ENCODE measurements at places on chromosomes 7 and 10.
A peak's percentile ranks its signal among the peaks of the same experiment; 100 is the strongest.

- peak; percentile 85 for DNase-seq
Measured at GRCh38 chr7:32957326-32958045, at the start of gene FKBP9. Gene FKBP9, plus strand, starts transcription at chr7:32957440. Its CDS starts 134 bp downstream, at chr7:32957574.

DNA sequence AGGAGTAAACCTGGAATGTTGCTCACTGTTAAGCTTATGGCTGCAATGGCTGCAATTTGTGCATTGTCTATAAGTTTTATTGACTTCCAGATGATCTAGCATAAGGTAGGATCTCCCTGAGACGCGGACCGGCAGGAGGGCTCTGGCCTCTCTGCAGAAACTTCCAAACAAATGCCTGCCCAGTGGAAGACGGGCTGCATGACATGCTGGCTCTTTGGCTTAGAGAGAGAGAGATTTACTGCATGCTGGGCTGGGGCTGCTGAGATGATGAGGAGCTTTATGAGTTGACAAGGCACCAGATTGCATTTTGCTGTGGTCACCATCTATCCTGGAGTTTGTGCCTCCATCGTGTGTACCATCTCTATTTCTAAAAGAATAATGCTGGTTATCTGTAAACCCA, 193.2 kb downstream of the GALNT17 start:
- DNase-seq: no peak

DNA sequence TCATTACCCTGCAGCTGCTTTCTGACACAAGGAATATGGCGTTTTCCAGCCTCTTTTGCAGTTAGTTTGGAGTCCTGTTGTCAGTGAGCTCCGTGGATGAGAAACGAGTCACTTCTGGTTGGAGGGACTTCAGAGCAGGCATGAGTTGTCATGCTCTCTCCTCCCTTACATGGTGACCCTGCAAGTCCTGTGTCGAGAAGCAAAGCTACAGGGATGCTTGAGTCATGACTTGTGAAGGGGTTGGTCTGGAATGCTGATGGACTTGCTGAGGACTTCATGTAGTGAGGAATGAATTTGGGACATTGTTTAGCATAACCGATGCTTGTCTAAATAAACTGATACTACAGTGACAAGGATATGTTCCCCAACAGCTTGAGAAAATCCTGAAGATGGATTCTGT, 108.8 kb downstream of the ADCYAP1R1 start:
- no peak for DNase-seq

DNA sequence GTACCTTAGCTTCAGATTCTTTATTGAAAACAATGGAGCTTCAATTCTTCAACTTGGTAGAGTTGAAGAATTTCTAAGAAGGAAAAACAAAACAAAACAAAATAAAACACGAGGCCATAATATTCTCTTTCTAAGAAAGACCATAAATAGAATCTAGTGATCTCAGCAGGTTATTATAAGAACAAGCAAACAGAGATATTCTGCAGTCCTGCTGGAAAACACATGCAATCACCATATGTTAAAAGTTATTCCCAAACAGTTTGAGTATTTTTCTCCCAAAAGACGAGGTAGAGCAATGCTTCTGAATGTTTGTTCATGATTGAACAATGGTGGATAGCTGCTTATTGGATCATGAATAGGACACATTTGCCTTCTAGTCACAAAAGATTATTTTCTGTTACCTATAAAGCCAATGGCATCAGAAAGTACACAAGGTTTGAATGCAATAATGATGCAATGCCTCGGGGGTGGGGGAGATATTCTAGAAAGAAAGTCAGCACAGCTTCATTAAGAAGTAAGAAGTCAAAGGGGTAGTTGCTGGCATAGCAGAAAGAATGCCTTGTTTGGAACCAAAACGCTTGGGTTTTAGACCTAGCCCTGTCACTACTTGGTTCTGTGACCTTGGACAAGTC, 59.3 kb downstream of the CREB3L2 start:
- DNase-seq: no peak

- no peak for DNase-seq
Measured at GRCh38 chr7:151987748-151988529, 31.7 kb downstream of the GALNTL5 start.

- no peak for DNase-seq
Measured at GRCh38 chr7:105325216-105325904, 63.4 kb downstream of the SRPK2 start.

DNA sequence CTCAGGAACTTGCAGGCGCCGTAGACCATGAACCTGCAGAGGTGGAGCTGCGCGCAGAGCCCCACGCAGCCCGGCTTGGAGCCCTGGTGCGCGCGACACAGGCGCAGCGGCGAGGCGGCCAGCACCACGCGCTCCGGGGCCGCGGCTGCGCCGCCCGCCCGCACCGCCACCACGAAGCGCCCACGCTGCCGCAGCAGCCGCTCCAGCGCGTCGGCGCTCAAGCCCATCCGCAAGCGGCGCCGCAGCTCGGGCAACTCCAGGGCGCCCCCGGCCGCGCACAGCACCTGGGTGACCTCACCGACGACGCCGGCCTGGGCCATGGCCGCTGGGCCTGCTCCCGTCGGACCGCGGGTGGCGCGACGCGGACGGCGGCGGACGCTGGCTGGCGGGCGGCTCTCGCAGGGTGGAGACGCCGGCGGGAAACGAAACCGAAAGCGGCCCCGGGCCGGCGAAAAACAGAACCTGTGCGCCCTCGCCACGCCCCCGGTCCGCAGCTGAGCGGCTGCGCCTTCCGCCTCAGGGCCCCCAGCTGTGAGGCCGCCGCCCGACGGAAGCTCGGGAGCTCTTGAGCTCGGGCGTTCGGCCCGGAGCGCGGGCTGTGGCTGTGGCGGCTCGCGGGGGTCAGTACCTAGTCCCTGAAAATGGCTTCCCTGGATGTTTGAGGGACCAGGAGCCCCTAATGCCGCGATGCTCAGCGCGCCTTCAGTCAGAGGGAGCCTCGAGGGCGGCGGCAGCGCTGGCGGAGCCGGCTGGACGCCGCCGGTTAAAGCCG, at the start of gene PARP12:
PARP12 (minus strand) TSS at position 424 of the 772 bp plus-strand sequence; CDS start at position 320, 104 bp downstream.
- peak; percentile 85 for DNase-seq

DNA sequence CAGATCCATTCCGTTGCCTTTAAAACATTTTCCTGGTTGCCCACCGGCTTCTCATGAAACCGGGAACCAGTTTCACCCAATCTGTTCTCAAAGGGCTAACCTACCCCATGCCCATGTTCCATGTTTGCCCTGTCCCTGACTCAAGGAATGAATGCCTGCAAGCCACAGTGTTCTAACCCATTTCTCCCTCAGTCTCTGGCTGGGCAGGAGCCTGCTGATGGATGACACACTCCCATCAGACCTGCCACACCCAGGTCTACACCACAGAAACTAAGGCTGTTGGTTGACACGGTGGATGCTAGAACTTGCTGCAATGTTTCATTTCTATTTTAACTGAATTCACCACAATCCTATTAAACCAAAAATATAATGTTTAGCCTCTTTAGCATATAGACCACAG, 15.6 kb downstream of the CLRN3 start:
- DNase-seq: no peak

DNA sequence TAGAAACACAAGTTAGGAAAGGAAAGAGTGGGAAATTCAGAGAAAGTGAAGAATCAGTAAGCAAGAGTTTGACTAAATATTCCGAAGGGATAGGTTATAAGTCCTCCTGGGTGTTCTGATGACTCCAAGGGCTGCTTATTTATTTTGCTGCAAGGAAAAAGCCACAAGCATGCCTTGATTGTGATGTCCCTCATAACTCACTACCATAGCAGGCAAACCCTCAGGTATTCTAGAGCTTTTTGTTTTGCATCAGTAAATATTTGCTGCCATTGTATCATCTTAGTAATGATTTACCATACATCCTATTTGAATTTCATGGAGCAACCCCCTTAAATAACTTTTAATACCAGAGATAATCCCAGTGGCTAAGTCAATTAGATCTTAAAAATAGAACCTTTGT, 688.1 kb downstream of the SUGCT start:
- no peak for DNase-seq

GRCh38 chr10:127162841-127163240, 33.5 kb downstream of the INSYN2A start:
- no peak for DNase-seq

GRCh38 chr7:142697270-142697669, 52.0 kb upstream of the PRSS1 start:
- no peak for DNase-seq

Measured in muscle of arm (tissue), 14 donors.